Activated naive CD4-positive, alpha-beta T cell (primary cell): ENCODE measurements at places on chromosomes 5 and 9.

DNA sequence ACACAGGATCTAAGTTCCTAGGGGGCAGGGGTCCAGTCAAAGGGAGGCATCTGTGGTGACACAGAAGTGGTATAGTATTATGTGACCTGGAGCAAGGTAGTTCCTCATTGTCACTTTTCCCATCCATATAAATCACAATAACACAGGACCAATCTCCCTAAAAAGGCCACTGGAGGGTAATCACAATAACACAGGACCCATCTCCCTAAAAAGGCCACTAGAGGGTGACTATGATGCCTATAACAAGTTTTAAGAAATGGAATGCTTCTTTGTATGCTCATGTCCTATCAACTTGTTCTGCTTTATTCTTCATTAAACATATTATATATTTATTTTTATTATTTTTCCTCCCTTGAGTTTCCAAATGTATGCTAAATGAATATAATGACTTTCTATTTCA is 254.6 kb downstream of the ASTN2 start:
- no peak for DNase-seq

DNA sequence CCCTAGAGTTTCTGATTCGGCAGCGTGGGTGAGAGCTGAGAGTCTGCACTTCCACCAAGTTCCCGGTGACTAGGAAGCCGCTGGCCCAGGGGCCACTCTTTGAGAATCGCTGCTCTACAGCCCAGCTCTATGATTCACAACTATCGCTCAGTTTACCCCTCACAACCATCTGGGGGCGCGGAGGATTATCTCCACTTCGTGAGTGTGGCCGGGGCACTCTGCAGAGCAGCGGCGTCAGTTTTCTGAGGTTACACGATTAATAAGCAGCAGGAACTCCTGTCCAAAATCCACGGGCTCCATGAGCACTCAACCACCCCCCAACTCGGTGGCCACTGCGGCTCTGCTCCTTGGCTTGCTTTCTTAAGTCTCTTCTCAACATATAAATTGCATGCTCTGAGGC is 19.3 kb downstream of the CORO2A start:
- no peak for DNase-seq

DNA sequence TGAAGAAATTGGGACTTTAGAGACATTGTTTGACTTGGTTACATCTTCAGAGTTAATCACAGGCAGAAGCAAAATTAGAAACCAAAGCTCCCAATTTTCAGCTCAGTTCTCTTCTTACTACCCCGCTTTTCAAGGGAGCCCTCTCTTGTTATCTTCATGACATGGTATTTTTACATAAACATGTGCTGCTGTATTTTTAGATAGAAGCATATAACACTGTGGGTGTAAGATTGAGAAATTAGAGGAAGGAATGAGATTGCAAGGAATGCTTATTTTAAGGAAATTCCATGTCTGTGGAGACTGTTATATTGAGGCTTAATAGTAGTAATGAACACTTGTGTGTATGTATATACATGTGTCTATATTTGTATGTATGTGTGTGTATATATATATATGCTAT is 401.6 kb downstream of the TMEM232 start:
- DNase-seq: no peak

GRCh38 chr5:103244398-103244797 is 14.2 kb upstream of the MACIR start:
- no peak for DNase-seq

DNA sequence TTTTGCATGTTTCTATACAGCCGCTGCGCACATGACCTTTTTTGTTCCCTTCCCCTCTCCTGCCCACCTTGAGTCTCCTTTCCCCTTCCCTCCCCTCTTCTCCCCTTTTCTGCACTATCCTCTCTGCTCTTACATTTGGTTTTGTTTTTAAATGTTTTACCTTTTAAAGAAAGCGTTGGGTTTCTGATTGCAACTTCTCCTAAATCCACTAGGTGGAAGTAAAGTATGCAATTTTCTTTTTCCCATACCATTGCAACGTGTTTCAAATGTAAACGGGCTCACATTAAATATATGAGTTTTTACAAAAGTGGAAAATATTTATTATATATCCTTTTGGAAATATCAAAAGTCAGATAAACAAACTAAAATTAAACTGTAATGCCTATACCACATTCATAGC is 500.9 kb downstream of the DIRAS2 start:
- no peak for DNase-seq

DNA sequence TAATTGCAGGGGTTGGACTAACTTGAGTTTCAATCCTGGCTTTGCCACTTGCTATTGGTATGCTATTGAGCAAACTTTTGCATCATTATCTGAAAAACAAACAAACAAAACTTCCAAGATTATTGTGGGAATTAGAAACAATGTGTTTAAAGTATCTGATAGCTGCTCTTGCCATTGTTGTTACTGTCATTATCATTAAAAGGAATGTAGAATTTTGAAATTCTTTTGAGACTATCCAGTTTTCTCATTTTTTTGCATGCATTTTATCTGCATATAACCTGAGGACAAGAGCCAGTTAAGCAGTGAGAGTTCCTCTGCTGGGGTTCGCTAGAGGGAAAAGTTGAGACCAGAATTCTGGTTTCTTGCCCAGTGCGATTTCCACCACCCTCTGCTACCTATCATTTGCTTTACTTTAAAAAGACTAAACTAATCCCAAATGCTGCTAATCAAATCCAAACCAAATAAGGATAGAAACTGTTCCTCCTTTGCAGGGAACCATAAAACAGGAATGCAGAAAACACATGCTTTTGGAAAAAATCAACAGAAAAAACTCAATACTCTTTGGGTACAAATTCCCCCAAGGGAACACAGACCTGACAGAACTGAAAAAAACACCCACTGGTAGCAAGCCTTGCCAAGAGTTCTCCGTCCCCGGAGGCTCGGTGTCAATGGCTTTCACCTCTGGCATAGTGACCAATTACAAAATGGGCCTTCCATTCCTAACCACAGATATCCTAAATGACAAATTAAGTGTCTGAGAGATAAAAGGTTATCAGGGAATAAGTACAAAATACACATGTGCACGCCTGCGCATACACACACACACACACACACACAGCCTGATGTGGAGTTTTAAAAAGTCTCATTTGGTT is 373.7 kb downstream of the ARL15 start:
- DNase-seq: no peak

- no peak for DNase-seq
Observed at GRCh38 chr5:61182449-61182848, 20.2 kb upstream of the SMIM15 start.

- DNase-seq: no peak
Observed at GRCh38 chr9:68437785-68438184, 81.4 kb downstream of the PGM5 start.

DNA sequence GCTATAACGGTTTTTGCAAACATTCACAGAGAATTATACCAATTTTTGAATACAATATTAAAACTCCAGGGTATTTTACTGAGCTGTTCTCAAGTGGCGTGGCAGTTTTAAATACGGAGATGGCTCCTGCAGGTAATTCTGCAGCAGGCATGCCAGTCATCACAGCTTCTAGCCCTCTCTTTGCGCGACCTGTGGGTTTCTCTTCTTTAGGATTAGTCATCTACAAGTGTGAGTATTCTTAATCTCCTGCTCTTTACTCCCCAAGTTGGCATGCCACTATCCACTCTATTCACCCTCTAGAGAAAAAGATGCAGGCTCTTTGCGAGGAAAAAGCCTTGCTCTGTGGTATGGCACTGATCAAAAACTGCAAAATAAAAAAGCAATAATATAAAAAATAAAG is 43.9 kb downstream of the ANKRD31 start:
- no peak for DNase-seq

DNA sequence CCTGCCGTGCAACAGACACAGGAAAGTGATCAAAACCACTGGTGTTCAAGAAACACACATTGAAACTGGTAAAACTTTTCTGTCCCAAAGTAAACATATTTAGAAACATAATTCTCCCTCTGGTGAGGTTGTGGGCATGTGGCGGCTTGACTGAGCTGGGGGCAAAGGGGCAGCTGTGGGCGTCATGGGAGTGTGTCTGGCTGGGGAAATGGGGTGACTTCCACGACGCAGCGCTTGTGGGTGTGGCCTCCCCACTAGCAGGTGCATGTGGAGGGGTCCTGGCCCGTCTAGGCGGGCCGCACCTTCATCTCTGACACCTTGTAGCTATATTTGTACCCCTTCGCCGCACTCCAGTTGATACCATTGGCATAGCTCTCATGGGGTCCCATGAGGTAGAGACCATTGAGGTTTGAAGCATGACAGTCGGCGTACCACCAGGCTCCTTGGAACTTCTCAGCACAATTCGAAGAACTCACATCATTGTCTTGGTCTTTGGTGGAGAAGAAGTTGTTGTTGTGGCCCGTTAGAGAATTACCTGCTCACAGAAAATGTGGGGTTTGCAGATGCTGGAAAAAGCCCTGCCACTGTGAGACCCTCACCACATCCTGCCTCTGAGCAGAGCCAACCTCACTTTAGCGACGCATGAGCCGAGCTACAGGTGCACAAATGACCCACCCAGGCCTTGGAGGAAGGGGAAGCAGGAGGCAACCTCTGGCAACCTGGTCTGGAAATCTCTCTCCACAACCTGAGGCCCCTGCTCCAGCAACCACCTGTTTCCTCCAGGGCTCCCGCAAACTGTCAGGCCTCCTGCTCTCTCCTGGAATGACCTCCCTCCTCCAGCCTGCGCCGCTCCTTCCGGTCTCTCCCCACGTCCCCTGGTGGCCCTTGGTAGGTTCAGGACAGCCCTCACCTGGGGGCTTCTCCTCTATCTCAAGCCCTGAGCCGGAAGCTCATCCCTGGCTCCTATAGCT is 7.9 kb downstream of the FCN1 start:
- no peak for DNase-seq

GRCh38 chr9:113409883-113410206 is 630 bp downstream of the POLE3 start:
- no peak for DNase-seq

- no peak for DNase-seq
Observed at GRCh38 chr9:86252870-86253269, 6.6 kb downstream of the C9orf153 start.

GRCh38 chr5:73641811-73642210 is 15.8 kb downstream of the ARHGEF28 start:
- no peak for DNase-seq

DNA sequence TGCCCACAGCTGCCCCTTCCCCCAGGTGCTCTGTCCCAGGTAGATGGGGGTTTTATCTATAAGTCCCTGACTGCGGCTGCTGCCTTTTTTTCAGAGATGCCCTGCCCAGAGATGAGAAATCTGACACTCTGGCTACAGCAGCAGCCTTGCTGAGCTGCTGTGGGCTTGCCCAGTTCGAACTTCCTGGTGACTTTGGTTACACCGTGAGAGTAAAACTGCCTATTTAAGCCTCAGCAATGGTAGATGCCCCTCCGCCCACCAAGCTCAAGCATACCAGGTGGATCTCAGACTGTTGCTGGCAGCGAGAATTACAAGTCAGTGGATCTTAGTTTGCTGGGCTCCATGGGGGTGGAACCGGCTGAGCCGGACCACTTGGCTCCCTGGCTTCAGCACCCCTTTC is 56.8 kb downstream of the MINAR2 start:
- DNase-seq: no peak

DNA sequence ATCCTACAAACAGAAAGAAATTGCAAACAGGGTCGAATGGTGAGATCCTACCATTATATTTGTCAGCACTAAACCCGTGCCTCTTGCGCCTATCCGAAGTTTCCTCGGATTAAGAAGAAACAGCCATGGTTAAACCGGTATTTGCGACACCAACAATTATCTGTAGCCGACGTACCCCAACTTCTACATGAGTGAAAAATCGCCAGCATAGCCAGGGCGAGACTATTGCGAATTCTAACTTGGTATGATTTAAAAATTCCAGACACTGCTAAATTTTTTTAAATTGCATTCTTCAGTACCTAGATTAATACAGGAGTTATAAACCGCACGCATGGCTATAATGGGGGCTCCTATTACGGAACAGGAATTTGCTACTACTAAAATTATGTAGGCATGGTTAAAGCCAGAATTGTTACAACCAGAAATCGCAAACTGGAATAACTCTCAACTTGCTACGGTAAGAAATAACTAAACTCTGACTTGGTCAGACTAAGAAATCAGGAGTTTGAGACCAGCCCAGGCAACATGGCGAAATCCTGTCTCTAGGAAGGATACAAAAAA is 25.3 kb upstream of the ANXA2R start:
- peak; percentile 8 for DNase-seq

DNA sequence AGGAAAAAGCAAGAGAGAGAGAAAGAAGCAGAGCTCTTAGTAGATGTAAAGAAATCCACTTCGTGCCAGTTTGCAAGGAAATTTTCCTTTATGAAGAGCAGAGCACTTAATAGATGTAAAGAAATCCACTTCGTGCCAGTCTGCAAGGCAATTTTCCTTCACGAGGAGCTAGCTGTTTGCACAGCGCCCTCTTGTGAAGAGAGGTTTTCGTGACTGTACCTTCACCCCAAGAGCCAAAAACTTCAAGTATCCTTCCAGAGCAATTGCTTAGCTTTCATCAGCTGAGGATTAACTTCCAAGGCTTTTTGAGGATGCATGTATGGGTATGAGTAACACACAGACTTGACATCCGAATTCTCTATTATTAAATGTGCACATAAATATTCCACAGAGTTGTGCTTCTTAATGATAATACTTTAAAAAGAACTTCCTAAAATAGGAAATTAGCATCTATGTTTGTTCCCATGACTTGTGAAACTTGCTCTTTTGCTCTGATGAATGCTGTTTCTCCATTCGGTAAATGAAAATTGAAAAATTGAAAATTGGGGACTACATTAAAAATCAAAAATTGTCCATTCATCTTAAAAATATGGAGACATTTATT is 525.6 kb downstream of the PDE4D start:
- peak; percentile 2 for DNase-seq

GRCh38 chr5:176529741-176530141 is 7.5 kb downstream of the RNF44 start:
- peak; percentile 52 for DNase-seq

DNA sequence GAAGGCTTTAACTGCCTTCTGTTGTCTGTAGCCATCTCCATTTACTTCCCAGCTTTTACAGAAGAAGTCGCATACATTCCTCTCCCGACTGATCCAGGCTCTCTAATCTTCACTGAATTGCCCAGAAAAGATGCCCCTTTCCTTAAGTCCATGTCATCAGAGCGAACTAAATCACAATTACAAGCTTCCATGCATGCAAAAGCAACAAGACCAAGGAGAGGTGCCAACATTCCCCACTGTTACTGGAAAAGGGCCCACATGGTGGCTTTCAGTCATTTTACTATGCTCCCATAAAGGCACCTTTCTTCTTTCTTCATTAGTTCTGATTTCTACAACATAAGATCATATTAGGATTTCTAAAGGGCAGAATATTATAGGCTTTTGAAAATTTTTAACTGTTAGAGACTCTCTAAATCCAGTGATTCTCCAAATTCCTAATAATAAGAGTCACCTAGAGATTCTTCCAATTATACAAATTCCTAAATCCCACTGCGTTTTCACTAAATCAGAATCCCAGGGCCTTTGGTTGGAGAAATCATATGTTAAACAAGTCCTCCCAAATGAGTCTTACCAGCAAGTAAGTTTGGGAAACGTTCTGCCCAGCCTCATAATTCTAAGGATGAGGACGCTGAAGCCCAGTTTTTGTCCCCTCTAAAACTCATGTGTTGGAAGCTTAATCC is 17.0 kb upstream of the ZFR start:
- DNase-seq: no peak

DNA sequence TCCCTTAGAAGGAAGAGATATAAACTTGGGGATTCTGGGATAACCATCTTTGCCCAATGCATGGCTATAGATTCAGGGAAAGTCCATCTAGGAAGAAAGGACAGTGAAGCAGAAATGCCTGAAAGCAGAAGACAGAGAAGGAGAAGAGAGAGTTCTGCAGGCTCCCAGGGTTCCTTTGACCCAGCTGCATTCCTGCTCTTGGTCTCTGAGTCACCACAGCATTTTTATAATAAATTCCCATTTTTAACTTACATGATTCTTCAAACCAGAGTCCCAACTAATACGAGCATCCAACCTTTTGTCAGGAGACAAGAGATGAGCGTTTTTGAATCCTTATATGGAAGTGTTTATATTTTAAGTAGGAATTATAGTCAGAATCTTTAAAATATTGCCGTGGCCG is 12.0 kb upstream of the AOPEP start:
- DNase-seq: no peak
